ENCODE measurements at places on chromosomes 16 and 17.

GRCh38 chr16:31087481-31087880 lies 1.3 kb downstream of the PRSS53 start:
- no peak for DNase-seq

- DNase-seq, result no peak
Measured at GRCh38 chr16:6206080-6206479, 1108.5 kb upstream of the EEF2KMT start.

DNA sequence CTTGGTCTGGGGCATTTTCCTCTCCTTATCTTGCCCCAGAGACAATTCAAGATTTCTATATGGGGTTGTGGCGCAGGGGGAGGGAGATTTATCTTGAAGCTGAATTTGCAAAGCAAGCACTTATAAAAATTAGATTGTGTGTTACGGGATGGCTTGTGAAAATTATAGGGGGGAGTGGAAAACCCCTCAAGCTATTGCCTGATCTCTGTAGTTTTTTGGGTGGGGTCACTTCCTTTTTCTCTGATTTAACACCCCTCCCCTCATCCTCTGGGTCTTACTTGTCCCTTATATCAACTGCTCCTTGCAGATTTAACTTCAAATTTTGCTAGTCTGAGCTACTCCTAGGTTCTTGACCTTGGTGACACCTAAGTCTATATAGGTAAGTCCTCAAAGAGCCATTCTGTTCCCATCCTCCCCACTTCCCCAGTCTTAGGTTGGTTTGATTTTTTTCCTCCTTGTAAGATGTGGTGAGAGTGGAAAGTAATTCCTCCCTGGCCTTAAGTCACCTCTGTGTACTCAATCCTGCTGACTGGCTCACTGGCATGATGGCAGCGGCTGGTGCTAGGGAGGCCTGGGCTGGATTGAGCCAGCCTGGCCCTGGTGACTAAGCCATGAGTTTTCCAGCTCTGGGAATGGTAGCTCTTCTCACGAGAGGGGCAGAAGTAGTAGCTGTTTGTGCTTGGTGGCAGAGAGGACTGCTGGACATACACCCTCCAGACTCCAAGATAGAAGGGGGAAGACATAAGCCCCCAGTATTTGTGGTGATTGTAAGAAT lies 2.3 kb downstream of the ARL4D start:
- no peak for DNase-seq

DNA sequence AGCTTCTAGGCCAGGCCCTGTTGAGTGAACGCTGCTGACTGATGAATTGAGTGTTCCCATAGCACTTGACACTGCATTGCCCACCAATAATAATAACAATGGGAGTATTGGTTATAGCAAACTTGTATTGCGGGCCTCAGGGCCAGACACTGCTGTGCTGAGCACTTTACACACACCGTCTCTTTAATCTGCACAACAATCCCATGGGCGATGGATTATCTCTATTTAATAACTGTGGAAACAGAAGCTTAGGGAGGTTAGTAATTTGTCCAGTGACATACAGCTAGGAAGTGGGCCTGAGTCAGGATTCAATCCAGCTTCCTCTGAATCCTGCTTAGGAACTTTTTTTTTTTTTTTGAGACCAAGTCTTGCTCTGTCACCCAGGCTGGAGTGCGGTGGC lies 11.2 kb downstream of the ARHGAP23 start:
- no peak for DNase-seq

GRCh38 chr17:45200701-45201100 lies 21.0 kb upstream of the FMNL1 start:
- DNase-seq, result no peak

- no peak for DNase-seq
Measured at GRCh38 chr17:35895636-35896587, 15.8 kb upstream of the CCL5 start.

- DNase-seq, result no peak
Measured at GRCh38 chr16:8720080-8720966, 45.9 kb downstream of the ABAT start.

DNA sequence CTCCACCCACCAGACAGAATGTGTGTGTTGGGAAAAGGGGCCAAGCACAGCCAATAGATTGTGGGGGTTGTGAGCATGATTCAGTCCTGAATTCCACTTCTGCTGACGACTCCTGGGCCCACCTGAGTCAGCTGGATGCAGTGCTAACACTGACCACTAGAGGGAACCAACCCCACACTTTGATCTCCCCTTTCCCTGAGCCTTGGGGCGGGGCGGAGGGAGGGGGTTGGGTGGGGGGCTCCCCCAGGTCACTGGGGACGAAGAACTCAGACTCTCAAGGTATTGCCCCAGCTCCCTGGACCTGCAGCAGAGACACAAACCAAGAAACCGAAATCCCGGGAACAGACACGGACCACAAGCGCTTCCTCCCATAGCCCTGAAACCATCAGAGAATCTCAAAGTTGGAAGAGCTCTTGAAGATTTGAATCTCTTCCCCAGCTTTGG lies 621 bp upstream of the CSHL1 start:
- DNase-seq, result peak; percentile 73

DNA sequence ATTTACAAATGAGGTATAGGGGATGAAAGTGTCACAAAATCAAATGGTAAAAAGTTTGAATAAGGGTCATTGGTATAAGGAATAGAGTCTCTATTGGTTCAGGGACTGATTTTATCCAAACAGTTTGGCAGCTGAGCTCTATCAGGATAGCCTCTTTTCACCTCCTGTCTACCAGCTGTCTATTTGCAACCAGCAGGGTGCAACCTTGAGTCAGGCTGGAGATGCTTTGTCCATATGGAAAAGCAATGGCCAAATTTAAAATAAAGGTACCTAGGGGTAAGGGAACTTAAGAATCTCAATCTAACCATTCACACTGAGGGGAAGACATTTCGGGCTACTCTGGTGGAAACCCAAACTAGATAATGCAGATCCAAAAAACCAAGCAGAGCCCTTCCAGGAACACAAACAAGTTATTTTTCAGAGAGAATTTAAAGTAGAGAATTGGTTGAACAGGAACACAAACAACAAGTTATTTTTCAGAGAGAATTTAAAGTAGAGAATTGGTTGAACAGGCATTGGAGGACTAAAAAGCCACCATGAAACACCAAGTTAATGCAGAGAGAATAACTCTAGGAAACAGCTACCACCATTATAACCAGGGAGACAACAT lies 12.6 kb upstream of the CA10 start:
- DNase-seq, result peak; percentile 4

DNA sequence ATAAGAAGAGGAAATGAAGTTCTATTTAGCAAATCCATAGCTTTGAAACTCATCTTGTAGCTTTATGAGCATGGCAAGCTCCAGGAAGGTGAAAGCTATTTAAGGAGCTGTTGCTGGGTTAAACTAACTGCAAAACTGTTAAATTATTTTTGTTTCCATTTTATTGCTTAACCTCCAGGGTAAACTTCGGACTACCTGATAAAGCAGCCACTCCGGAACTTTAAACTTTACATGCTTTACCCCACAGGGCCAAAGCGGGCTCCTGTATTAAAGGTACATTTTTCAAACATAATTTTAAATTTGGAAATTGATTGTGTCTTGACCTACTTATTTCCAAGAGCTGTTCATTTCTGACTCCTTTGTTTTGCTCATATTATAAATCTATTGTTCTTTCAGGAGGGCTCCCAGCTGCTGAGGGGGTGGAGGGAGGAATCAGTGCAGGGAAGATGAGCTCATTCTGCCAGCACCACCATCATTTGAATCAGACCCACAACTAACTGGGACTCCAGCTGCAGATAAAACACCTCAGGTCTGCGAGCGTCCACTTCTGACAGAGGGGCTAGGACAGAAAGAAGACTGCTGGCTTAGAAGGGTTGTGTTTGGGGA lies 157.9 kb downstream of the IRX3 start:
- no peak for DNase-seq

- no peak for DNase-seq
Measured at GRCh38 chr17:30821871-30822723, 2.4 kb downstream of the CRLF3 start.

GRCh38 chr16:19884611-19885450 lies at the start of gene GPRC5B:
Gene GPRC5B, minus strand, starts transcription at chr16:19884848. Its CDS starts 12,003 bp downstream, at chr16:19872845.
- DNase-seq, result peak; percentile 50

GRCh38 chr17:50184611-50185398 lies 16.6 kb downstream of the COL1A1 start:
- no peak for DNase-seq

DNA sequence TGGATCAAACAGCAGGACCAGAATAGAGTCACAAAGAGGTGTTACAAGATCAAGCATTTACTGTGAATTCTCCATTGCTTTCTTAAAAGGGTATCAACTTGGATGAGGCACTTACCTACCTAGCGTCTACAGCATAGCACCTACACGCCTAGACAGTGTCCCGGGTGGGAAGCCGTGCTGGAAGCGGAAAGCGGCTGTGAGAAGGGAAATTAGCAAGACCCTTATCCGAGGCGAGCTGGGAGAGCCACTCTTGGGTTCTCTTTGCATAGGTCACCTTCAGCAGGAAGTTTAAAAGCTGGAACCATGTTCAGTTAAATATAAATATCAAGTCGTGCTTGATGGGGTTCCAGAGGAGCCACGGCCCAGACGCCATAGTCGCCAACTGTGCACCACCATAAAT lies 46.3 kb downstream of the TRARG1 start:
- DNase-seq, result no peak

DNA sequence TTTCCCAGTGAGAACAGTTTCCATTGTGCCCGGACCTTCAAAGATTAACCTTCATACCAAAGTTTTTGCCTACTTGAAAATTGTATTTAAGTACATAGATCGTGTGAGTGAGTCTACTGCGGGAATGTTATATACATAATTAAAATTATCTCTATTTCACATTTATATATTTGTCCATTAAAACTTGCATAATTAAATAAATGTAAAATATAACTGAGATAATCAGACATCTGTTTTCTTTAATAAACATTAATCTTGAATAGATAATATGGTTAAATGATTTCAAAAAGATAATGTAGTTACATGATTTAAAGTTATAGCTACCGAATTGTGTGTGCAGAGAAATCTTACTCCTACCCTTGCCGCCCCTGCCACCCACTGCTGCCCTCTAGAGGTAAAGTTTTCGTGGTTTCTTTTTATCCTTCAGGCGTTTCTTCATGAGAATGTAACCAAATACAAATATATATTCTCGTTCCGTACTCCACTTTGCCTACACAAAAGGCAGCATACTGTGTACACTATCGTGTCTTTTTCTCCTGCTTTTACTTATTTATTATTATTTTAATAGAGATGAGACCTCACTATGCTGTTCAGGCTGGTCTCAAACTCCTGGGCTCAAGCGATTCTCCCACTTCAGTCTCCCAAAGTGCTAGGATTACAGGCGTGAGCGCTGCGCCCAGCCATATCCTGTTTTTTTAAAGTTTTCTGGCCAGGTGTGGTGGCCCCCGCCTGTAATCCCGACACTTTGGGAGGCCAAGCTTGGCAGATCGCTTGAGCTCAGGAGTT lies 35.6 kb downstream of the RPA1 start:
- DNase-seq, result peak; percentile 44

DNA sequence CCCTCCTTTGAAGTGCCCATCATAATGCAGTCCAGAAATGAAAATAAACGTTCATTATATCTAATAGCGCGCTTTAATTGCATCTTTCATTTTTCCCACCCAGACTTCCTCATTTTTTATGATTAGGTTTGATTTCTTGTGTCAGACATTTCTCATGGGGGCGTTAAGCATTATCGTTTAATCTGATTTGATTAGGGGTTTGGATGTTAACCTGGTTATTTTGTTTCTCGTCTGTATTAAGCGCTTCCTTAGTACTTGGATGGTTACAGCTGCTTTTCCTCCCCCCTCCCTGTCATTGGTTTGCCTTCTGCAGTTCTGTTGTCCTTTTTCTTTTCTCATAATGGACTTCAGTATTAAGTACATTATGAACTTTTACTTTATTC lies 540 bp downstream of the MFSD11 start:
- no peak for DNase-seq

- no peak for DNase-seq
Measured at GRCh38 chr17:622356-622755, 92.3 kb downstream of the VPS53 start.

- no peak for DNase-seq
Measured at GRCh38 chr16:5058476-5058875, 7.3 kb downstream of the C16orf89 start.

DNA sequence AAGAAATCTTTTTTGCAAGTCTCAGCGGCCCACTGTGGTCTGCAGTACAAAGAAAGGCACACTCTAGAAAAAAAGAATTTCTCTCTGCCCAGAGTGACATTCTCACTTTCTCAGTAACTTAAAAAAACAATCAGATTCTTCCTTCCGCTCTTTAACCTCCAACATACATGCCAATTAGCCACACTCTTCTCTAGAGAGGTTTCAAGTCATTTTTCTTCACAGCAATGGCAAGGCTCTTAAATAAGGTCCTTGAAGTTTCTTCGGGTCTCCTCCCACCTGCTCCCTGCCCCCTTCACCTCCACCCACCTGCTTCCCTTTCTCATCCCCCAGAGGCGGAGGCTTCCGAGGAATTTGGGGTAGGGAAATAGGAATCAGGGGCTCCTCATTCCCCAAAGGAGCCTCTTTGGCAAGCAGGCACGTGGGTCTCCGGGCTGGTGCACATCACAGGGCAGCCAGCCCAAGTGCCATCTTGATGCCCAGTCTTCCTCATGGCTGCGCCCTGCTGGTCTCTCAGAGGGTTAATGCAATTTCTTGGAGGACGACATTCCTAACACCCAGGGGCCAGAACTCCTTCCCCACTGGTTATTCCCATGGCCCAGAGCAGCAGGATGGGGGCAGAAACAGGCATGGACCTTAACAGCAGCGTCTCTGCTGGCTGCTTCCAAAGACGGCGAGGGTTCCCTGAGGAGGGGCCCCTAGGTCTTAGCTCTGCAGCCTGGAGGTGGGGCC lies 855 bp upstream of the MEOX1 start:
- no peak for DNase-seq

- DNase-seq, result no peak
Measured at GRCh38 chr17:30228011-30228410, 7.5 kb downstream of the SLC6A4 start.

- no peak for DNase-seq
Measured at GRCh38 chr17:16916557-16916920, 55.4 kb downstream of the TNFRSF13B start.

GRCh38 chr17:6352801-6353560 lies 81.9 kb downstream of the AIPL1 start:
- DNase-seq, result no peak

DNA sequence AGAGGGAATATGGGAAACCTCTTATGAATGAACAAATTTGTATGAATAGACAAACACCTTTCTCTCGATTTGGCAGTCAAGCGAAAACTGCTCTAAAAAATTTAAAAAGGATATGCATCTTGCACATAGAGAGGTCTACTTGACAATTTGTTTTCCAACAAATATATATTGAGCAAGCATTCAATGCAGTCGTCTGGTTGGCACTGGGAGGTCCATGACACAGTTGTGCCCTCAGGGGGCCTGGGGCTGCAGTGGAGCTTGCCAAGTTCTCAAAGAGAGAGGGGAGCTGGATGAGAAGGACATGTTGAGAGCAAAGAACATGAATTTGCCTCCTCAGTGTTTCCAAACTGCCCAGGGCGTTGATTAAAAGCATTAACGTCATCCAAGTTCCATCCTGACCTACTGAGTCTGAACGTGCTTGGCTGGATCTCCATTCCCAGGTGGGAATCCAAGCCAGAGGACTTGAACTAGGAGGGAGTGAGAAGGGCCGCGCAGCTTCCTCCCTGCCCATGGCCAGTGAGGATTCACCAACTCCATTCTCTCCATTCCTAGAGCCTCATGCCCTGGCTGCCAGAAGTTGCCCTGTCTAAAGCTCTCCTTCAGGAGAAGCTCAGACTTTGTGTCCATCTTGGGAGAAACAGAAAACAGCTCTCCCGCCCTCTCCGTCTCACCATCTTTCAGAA lies 24.5 kb downstream of the TBX2 start:
- no peak for DNase-seq
